ENCODE measurements at places on chromosomes 6 and 20.

DNA sequence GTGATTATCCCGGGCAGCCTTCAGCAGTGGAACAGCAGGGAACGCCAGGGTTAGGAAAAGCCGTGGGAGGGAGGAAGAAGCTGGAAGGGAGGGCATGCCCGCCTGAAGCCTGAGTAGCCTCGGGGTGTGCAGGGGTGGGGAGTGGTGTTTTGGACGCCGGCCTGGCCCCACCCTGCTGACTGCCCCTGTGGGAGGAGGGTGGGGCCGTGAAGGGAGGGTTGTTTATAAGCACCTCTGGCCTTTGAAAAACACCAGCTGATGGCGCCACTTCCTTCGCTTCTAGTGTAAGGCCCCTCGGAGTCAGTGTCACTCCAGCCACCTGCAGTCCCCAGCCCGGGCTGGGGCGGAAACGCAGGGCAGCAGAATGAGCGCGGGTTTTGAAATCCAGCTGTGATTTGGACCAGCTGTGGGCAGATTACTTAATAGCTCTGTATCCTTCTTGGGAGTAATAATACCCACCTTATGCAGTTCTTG is 52.8 kb upstream of the BMP6 start:
- no peak for DNase-seq

DNA sequence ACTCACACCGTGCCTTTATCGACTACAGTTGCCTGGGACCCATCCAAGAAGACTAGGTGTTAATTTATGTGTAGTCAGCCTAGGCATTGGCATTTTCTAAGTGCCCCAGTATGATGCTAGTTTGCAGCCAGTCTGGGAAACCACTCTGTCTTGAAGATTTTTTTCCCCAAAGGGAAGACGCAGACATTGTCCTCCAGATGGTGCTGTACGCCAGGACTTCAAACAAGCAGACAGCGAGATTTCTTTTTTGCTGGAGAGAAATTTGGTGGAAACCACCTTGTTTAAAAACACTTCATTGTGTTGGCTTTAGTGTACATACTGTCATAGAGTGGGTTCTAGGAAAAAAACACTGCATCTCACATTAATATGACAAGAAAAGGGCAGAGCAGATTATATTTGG is 30.0 kb downstream of the ALDH5A1 start:
- no peak for DNase-seq

- no peak for DNase-seq
Measured at GRCh38 chr20:62243906-62244515, 5.7 kb downstream of the OSBPL2 start.

GRCh38 chr6:85113934-85114580 is 335.8 kb upstream of the NT5E start:
- DNase-seq = no peak

DNA sequence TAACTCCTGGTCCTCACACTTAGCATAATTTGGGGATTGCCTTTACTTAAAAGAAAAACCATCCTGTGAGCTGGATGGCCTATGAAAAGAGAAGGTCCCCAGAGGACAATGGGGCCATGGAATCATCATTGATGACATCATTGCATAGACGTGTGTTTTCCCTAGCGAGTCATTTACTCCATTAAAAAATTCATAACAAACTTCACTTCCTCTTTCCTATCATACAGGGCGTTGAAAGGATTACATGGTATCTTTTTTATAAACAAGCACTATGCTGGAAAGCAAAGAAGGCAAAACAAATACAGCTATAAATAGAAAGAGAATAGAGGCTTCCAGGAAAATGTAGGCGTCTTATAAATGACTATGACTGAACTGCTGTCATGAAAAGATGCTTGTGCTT is 11.3 kb upstream of the COL12A1 start:
- DNase-seq = no peak

All from GM18507 (cell line).